ENCODE measurements at places on chromosomes 6 and 20. TPM values are rescaled to one million over a fixed set of nuclear protein-coding genes. Genes with fewer than 3 reads are reported as not detected.

Gene DEF6
- 11.6 TPM for total RNA-seq

Gene ACSS2
- total RNA-seq = 103 TPM

DNA sequence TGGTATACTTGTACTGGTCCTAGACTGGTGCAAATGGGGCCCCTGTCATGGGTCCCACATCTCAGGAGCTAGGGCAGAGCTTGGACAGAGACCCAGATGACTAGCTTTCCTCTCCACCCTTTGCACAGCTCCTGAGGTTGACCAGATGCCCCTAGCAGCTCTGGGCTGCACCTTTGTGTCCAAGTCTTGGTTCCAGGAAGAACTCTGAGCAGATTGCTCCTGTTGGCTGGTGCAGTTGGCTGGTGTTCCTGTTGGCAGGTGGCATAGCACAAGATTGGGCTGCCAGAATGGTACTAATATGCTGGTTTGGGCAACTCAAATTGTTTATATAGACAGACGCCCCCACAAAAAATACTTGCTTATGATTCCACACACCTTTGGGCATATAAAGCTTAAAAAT lies 89.4 kb upstream of the EZR start:
- no peak for DNase-seq

DNA sequence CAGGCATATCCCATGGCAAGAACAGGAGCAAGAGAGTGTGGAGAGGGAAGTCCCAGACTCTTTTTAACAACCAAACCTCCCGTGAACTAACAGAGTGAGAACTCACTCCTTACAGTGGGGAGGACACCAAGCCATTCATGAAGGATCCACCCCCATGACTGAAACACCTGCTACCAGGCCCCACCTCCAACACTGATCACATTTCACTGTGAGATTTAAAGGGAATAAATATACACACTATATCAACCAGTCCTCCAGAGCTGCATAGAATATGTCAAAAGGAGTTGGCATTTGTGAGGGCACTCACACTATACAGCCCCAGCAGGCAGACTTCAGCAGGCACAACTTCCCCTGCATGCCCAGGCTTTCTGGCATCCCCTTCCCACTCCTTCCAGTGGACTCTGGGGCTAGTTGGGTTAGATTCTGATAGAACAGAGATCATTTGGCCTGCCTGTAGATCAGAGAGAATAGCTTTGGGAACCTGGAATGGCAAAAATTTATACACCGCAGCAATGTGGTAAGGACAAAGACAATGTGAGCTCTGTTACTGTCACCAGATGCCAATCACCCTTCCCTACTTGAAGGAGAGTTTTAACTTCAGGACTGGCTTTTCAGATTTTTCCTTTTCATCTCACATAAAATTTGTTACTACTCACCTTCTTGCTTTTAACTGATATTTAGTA lies 25.2 kb upstream of the TENT5A start:
- no peak for DNase-seq

Gene VSX1
- not detected for total RNA-seq

GRCh38 chr6:132490024-132490423 lies 22.9 kb downstream of the STX7 start:
- DNase-seq = no peak

DNA sequence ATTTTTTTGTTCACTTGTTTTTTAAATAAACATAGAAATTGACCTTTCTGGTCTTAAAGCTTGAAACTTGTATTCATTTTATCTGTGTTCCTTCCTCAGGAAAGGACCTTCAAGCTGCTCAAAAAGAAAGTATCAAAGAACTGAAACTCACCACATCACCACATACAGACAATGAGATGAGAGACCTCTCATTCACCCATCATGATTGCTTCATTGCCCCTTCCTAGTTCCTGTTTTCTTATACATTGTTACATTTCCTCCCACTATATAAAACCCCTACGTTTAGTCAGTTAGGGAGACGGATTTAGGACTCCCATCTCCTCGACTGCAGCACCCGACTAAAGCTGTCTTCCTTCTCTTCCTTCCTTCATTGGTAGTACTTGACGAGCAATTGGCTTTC lies 180.5 kb upstream of the OPRM1 start:
- no peak for DNase-seq

- no peak for DNase-seq
Measured at GRCh38 chr6:108622641-108623298, 62.1 kb downstream of the FOXO3 start.

Gene FOXA2
- not detected for total RNA-seq

DNA sequence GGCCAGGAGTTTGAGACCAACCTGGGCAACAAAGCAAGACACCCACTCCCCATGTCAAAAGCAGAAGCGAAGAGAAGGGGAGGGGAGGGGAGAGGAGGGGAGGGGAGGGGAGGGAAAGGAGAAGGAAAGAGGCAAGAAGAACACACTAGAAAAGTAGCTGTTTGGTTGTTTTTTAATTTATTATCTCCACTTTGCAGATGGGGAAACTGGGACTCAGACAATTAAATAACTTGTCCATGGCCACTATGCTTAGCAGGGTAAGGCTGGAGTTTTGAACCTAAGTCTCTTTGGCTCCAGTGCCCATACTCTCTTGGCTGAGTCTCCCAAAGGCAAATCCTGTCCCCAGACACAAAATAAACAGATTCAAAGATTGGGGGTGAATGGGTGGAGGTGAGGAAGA lies 12.4 kb upstream of the GHRH start:
- no peak for DNase-seq

Gene HLA-DQB2
- total RNA-seq = 13.6 TPM

DNA sequence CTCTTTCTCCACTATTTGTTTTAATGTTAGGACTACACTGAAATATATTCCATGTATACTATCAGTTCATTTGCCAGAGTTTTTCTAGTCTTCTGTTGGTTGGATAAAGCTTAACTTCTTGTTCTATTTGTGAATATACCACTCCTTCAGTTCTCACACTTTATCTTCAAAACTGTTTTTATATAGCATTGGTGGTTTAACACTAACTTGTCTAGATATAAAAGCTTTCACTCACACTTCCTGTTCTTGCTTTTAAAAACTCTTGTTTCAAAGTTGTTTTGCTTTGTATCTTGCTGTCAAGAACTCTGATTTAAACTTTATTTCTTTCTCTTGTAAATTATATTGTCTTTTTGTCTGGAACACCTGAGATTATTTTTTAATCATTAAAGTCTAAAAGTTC lies 226.8 kb upstream of the TENT5A start:
- no peak for DNase-seq

DNA sequence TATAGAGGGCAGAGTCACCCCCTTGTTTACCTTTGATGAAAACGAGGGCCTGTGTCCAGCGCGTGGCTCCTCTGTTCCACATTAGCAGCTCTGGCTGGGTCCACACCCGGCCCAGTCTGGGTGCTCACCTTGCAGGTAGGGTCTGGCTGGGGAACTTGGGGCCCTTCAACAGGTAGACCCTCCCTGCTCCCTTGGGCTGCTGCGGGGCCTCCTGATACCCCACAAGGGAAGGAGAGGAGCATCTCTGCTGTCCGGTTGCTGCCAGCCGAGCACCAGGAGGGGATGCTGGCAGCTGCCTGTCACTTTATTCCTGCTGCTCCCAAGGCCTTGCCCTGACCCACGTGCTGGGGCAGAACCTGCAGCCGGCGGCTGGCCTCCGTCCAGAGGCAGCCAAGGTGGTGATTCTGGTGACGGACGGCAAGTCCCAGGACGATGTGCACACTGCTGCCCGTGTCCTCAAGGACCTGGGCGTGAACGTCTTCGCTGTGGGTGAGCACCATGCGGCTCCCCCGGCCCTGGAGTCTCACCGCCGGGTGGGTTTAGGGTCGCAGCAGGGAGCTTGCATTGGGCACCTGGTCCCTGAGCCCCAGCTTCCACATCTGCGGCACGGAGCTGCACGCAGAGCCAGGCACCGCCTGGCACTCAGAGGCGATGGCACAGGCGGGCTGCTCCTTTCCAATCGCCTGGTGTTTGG lies 15.4 kb downstream of the COL20A1 start:
- DNase-seq = no peak

GRCh38 chr6:5811997-5812396 lies 194.7 kb downstream of the NRN1 start:
- DNase-seq = no peak

- no peak for DNase-seq
Measured at GRCh38 chr20:9660236-9660868, 146.0 kb downstream of the LAMP5 start.

- no peak for DNase-seq
Measured at GRCh38 chr20:41587956-41588355, 30.2 kb downstream of the CHD6 start.

GRCh38 chr6:111258615-111259088 lies 171.3 kb downstream of the SLC16A10 start:
- no peak for DNase-seq

Gene OCSTAMP
- total RNA-seq = not detected

DNA sequence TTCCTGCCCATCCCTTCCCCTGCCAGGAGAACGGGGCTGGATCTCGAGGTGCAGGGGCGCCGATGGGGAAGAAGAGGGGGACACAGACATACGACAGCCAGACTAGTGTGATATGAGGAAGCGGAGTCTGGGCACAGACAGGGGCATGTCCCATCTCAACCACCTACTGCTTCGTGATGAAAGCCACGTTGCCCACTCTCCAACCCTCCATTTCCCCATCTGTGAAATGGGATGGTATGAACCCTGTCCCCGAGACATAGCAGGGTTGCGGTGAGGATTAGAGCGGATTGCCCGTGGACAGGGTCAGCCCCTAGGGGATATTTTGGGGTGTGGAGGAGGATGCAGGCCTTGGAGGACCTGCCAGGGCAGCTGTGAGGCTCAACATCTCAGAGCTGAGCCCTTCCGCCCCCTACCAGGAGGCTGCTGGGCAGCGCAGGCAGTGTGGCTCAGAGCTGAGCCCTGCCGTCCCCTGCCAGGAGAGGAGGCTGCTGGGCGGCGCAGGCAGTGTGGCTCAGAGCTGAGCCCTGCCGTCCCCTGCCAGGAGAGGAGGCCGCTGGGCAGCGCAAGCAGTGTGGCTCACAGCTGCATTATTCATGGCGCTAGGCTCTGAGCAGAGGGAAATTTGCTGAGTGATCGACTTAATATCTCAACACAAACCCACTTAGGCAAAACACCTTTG lies 71.7 kb downstream of the GRM4 start:
- DNase-seq = no peak

Gene TMEM200A
- 18.5 TPM for total RNA-seq

DNA sequence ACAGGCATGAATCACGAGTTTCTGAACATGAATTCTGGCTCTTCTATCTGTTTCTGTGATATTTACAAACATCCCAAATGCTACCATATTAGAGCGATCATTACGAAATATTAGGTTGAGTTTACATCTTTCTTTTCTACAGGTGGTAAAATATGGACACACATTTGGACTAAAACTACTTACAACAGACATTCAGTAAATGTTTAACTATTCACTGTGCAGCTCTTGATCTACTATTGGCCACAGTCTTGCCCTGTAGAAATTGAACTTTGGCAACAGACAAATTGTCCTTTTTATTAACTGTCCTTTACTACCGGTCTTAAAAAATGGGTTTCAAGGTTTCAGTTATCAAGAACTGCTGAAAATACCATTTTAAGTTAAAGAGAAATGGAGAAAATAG lies 26.5 kb upstream of the MTRF1L start:
- DNase-seq = no peak

DNA sequence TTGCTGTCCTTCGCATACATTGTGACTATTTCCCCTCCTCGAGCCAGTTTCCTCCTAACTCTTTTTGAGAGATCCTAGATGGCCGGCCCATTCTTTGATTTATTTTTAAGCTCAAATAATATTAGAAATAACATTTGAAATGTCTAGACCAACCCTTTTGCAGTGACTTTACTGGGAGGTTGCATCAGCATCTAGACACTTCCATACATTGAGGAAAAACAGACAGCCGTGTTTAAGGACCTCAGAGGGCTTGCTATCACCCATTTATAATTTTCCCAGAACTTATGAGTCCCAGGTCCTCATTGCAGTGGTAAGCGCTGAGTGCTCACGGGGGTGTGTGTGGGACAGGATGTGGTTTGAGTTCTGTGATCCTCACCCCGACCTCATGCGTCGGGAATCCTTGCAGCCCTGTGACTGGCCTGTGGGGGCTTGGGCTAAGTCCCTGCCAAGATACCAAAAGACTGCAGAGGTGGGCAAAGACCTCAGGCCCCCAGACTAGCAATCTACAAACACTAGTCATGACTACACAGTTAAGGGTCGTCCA lies at the start of gene GPX5:
GPX5 (plus strand) TSS at position 386 of the 544 bp plus-strand sequence; CDS start at position 519, 133 bp downstream.
- no peak for DNase-seq

Gene SLC22A16
- 0.22 TPM for total RNA-seq

- no peak for DNase-seq
Measured at GRCh38 chr6:150857945-150858308, 7.6 kb upstream of the MTHFD1L start.

Gene HLA-F
- total RNA-seq = 71.2 TPM

Gene FOXC1
- total RNA-seq = 61.8 TPM

Gene HRH3
- total RNA-seq = not detected

- DNase-seq = no peak
Measured at GRCh38 chr6:112300896-112301295, 46.2 kb upstream of the RFPL4B start.

- DNase-seq = no peak
Measured at GRCh38 chr6:105346052-105346451, 56.8 kb downstream of the PREP start.

- no peak for DNase-seq
Measured at GRCh38 chr6:28980137-28980851, 24.8 kb downstream of the ZNF311 start.

GRCh38 chr20:23222531-23223200 lies 127.9 kb upstream of the NXT1 start:
- no peak for DNase-seq

Gene NCR2
- not detected for total RNA-seq

Gene DUSP15
- total RNA-seq = 49.5 TPM

DNA sequence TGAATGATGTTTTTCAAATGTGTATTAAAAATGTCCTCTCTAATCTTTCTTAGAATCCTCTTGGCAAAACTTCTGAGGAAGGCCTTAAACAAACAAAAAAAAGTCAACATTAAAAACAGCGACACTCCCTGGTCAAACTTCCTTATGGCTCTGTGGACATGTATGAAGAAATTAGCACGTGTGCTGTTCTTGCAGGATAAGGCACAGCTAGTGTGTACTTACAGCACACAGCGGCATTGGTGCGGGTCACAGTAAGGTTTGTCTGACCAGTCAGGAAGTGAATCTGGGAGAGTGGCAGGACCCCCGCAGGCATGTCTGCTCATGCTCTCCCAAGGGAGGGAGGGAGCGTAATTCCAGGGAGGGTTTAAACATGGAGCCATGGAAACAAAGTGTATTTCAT lies 38.8 kb downstream of the SLC22A1 start:
- DNase-seq = no peak

Gene SLC22A7
- not detected for total RNA-seq

DNA sequence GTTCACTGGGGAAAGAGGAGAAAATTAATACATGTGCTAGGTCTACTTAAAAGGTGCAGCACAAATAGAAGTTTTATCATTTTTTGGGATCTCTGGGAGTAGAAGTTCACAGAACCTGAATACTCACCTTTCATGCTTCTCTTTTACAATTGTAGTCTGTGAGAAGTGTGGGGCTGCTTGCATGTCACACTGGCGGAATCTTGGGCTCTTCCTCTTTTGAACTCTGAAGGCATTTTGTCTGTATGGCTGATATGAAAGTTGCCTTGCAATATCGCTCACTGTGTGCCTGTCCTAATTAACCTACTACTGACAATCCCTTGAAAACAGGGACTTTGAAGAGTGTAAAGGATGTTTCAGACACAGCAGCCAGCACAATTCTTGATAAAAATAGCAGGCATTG lies 65.9 kb upstream of the CLDN20 start:
- DNase-seq = no peak

Data from sciatic nerve (tissue), 2 donors.